ENCODE measurements at places on chromosomes 2 and 18.

GRCh38 chr2:120637847-120638246, 97.8 kb upstream of the GLI2 start:
- DNase-seq = no peak

- no peak for DNase-seq
Observed at GRCh38 chr18:42274488-42275137, 319.6 kb downstream of the PIK3C3 start.

- DNase-seq = no peak
Observed at GRCh38 chr2:96961210-96961950, 25.0 kb downstream of the FAM178B start.

DNA sequence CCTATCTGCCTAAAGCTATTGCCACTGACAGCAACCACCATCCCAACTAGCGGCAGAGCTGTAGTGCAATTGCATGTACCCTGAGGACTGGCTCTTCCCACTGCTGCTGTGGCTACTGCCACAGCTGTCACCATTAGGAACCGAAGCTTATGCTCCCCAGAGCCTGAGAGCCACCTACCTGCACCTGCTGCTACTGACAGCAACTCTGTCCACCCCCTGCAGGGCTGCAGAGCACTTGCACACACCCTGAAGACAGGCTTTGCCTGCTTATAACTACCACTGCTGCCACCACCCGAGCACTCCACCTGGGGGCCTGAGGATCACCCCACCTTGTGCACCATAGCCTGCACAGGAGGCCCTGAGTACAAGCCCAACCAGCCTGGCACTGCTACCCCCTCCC, 217.6 kb upstream of the FOSL2 start:
- no peak for DNase-seq

- no peak for DNase-seq
Observed at GRCh38 chr2:34372967-34373366, 773.9 kb upstream of the FAM98A start.

DNA sequence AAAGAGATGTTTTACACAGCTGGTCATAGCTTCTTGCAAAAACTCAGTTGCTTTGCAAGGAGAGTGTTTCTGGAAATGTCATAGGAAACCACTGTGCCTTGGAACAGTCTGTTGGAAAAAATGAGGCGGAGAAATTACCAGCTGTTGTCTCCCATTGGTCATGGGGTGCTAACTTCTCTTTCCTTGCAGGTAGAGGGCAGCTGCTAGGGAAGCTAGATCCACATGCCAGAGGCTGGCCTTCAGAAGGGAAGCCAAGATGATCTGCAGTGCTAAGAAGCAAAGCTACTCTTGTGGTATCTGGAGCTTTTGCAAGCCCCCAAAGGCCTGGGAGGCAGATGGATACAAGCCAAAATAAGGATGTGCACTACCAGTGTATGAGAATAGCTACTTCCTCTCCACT, 34.8 kb upstream of the LAMA1 start:
- no peak for DNase-seq

DNA sequence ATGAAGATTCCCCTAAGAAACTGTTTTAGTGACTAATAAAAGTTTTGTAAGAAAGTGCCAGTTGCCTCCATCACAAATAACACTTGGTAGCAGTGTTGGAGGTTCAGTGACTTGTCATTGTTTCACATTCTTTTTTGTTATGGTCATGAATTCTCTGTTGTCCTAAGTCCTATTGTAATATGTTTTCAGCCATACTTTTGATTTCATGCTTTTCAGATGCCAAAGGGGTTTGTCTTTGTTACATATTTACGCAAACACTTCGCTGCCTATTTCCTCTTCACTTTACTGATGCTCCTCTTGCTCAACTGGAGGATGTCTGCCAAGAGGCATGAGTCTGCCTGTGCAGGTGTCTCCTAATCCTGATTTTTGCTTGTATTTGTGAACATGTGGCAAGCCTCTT, 66.6 kb downstream of the PHLPP1 start:
- DNase-seq = no peak

DNA sequence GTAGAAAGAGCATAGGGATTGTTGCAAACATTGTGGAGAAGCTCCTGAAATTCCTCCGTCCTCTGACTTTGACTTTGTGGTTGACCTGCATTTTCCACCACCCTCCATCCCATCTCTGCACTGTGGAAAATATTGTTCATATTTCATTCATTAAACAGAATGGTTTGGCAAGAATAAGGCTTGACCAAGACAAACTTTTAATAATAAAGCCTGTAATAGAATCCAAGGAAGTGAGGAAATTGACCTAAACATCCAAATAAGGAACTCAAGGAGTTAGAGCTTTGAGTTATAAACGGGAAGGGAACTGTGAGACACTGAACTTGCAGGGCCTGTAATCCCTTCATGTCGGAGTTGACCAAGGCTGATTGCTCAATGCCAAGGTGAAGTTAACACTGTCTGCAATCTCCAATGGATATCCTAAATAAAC, 115.2 kb downstream of the GFPT1 start:
- DNase-seq = no peak

DNA sequence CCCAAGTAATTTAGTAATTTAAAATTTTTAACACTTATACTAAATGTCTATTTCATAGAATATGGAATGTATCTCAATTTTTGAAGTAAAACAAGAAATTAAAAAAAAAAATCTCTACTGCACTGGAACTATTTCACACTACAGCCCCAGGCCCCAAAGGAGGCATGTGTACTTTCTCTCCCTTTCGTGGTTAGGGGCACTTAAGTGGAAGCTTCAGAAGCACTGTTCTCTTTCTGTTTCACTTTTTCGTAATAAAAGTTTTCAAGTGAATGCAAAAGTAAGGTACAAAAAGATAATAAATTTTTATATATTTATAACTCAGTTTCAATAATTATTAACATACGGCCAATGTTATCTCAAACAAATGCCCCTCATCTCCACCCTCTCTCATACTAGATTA, 123.8 kb upstream of the STON1 start:
- DNase-seq = no peak
